CD4-positive, alpha-beta T cell treated with Interleukin-4 for 1 hour (primary cell): ENCODE measurements at places on chromosomes 5 and 9.

GRCh38 chr5:163626904-163627434, 121.5 kb downstream of the MAT2B start:
- DNase-seq: no peak

GRCh38 chr5:74885170-74885569, 19.0 kb upstream of the FAM169A start:
- DNase-seq: no peak

GRCh38 chr5:152470167-152470566, 65.1 kb upstream of the NMUR2 start:
- DNase-seq: no peak

GRCh38 chr5:73388306-73388684, 60.3 kb downstream of the FOXD1 start:
- no peak for DNase-seq

GRCh38 chr9:96391021-96391765, 7.7 kb upstream of the SLC35D2 start:
- peak; percentile 26 for DNase-seq

GRCh38 chr5:145218982-145219381, 616.2 kb downstream of the PRELID2 start:
- DNase-seq: no peak

- DNase-seq: no peak
Observed at GRCh38 chr5:41176952-41177351, 36.4 kb downstream of the C6 start.

DNA sequence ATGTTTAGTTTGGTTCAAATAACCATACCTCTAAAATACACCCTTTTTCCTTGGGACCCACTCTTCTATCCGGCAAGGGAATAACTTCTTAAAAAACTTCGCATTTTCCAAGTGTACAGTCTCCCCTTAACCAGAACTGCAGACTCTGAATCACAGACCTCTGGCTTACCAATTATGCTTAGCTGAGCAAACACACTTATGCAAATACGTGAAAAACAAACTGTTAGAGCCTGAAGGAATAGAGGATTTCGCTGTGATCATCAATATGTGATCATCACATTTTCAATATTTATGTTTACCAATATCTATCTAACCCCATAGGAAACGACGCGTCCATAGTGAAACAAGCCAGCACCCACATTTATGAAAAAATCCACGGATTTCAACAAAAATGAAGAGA, 1.3 kb downstream of the LPAR1 start:
- DNase-seq: no peak

DNA sequence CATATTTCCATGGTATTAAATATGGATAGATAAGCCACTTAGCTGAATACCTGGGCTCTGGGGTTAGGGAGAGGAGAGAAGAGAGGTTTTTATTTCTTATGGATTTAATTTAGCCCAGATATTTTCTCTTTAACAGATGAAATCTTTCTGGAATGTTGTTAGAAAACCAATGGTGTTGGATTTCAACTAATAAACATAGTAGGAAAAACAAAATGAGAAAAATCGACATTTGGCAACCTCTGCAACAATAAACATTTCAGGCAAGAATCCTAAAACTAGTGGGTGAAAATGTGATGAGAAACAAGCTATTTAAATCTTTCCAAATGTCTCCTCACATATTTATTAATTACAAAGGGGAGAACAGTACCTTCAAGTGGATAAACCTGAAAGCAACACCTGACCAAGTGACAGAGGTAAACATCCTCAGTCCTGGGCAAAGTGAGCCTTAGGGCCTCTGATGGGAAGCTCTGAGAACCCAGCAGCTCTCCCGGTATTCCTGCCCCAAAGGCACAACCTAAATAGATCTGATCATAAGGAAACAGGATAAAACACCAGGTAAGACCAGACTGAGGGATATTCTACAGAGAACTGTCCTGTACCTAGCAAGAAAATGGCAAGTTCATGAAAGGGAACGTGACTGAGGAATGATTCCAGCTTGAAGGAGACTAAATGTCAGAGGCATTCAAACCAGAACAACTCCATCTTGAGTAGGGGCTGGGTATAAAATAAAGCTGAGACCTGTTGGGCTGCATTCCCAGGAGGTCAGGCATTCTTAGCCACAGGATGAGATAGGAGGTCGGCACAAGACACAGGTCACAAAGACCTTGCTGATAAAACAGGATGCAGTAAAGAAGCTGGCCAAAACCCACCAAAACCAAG, 163.7 kb downstream of the ESM1 start:
- DNase-seq: no peak

GRCh38 chr9:99544526-99544925, 277.2 kb upstream of the NR4A3 start:
- DNase-seq: no peak

GRCh38 chr9:110291921-110292557, 35.7 kb upstream of the TXN start:
- DNase-seq: no peak

DNA sequence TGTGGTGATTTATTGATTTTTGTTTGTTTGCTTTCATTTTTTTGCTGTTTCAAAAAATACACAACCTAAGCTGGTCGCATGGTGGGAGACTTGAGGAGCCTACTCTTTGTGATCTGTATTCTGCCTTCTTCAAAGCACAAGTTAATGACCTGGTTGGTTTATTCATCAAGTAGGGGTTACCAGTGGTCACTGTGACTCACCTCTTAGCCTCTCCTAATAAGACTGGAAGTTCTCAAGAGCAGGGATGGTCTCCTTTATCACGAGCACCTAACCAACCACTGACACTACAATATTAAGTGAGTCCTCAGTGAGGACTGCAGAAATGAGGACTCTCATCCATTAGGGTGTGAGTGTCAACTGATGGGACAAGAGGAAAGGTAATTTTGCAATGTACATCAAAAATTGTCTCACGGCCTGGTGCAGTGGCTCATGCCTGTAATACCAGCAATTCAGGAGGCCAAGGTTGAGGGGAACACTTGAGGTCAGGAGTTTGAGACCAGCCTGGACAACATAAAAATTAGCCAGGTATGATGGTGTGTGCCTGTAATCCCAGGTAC, 13.6 kb upstream of the MTMR12 start:
- no peak for DNase-seq

DNA sequence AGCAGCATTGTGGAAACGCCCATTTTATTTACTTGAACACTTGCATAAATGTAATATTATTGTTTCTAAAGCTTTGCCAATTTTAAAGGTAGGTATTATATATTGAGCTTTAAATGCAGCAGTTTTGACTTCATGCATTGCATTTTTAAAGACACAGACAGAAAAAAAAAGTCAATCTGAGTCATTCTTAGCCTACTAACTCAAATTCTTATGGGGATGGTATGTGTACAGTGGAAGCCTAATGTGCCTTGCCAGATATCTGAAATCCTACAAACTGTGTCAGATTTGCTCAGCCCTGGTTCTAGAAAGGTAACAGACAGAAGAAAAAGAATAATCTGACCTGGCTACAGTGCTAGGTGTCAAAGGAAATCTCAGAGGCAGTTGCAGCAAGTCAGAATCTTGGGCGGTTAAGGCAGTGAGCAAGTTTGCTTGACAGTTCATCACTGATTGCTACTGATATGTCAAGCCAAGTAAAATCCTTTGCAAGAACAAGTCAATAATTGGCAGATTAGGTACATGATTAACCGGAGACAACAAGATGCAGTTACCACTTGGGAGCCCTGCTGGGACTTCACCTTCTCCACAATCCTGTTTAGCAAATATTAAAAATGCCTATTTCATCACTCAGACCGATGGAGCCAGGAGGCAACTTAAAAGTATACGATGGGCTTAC, 224.8 kb upstream of the WWC1 start:
- no peak for DNase-seq

GRCh38 chr5:80747922-80748321, 93.1 kb upstream of the DHFR start:
- DNase-seq: no peak

DNA sequence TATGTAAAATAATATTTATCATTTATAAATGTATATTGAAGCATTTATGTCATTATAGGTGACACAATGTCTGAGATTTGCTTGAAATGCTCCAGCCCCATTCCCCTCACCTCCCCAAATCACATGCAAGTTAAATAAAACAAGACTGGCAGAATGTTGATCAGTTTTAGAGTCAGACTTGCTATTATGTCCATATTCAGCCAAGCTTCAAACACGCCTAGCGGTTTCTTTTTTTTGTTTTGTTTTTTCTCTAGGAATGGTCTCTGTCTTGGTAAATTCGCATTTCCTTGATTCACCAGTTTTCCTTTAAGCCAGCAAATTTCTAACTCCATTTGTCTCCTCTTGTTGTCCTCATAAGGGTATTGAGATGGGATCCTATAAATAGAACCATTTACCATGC, 153.0 kb upstream of the HMHB1 start:
- DNase-seq: no peak

DNA sequence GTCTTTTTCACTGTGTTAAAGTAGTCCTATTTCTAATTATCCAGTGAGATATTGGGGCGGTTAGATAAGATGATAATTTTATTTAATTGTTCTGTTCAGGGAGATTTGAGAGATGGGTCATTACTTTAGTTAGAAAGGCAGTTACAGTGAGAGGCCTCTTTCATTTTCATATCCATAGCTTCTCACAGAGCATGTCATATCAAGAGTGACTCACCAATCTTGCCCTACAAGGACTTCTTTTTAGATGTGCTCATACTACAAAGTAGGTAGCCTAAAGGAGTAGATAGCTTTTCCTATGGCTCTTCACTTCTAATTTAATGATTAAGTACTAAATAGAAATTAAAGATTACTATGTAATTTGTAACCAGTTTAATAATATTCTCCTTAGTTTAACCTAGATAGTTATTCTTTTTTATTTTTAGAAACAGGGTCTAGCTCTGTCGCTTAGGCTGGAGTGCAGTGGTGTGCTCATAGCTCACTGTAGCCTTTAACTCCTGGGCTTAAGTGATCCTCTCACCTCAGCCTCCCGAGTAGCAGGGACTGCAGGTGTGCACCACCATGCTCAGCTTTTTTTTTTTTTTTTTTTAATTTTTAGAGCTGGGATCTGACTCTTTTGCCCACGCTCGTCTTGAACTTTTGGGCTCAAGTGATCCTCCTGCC, 71.0 kb downstream of the FER start:
- no peak for DNase-seq

- no peak for DNase-seq
Observed at GRCh38 chr5:116573279-116573701, 1.3 kb downstream of the SEMA6A start.

- no peak for DNase-seq
Observed at GRCh38 chr9:115531410-115532125, 413.6 kb upstream of the TNC start.

GRCh38 chr5:65778126-65778525, 56.1 kb downstream of the NLN start:
- no peak for DNase-seq

DNA sequence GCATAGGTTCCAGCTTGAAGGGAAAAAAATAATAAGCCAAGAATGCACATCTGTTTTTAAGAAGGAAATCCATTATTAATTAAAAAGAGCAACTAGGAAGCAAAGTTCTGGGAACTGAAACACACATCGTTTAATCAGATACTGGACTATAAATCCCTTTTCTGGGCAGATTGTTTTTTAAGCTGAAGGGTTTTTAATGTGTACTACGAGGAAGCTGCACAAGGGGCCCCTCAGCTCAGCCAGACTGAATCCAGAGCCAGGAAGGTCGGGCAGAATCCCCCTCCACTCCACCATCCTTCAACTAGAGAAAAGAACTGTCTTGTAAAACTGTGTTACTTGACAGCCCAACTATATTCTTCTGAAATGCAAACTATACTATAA, 49.2 kb downstream of the ROR2 start:
- no peak for DNase-seq

DNA sequence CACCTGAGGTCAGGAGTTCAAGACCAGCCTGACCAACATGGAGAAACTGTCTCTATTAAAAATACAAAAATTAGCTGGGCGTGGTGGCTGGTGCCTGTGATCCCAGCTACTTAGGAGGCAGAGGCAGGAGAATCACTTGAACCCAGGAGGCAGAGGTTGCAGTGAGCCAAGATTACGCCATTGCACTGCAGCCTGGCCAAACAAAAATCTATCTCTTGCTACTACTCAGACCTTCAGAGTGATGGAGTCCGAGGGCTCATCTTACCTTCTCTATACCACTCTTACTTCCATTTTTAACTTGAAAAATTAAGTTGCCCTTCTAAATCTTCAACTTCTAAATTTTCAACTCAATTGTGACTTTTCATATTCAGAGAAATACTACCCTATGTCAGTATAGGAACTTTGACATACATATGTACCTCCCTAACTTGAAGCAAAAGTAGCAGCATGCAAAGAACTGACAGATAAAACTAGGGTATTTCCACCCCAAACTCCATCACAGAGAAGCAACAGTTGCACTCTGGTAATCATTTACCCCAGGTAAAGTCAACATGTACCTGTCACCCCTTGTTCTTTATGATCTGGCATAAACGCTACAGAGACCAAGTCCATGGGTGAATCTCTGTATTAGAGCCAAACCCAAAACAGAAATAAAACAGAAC, 11.4 kb downstream of the ZFAND5 start:
- DNase-seq: no peak

DNA sequence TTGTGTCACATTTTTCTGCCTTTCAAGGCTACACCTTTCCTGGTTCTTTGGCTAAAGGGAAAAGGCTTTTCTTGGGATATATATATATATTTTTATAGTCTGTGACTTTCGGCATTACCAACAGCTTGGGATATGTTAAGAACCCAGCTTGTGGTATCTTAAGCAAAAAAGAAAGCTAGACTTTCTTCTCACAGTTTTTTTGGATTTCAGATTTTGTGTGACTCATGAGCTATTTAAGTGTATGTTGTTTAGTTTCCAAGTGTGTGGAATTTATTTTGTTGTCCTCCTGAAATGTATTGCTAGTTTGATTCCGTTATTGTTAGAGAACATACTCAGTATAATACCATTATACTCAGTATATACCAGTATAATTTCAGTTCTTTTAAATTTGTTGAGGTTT, 64.8 kb downstream of the ERCC6L2 start:
- DNase-seq: no peak

- DNase-seq: no peak
Observed at GRCh38 chr9:80649001-80649420, 1040.3 kb downstream of the TLE1 start.

DNA sequence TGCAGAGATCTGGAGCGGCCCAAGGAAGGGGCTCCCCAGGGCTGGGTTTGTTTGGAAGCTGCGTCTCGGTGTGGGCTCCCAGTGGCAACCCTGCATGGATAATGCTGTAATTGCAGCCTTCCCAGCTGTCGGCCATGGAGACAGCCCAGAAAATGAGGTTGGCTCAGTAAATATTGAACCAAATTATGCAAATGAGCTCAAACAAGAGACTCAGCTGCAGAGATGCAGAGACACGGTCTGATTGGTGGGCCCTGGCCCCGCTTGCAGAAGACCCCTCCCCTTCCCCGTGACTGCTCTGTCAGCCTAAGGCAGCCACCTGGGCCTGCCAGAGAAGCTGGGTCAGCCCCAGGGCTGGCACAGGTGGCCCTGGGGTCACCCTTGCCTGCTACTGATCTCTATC, 75.9 kb downstream of the RAD23B start:
- no peak for DNase-seq

DNA sequence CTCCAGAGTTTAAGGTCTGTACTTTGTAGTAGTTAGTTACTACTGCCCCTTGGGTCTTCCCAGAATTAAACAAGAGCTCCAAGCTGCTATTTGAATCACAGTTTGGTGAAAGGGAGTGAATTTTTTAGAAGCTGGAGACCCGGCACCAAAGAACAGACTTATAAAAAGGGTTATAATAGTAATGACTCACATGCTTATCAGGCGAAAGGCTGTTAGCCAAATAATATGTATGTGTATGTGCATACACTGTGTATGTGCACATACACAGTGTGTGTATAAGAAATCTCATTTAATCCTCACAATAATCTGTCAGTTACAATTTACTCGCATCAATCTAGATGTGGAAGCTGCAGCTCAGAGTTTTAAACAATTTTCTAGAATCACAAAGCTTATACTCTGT, 59.5 kb upstream of the ITGA1 start:
- no peak for DNase-seq
